ENCODE measurements at places on chromosomes 3 and 15. TPM values are rescaled to one million over a fixed set of nuclear protein-coding genes. Genes with fewer than 3 reads are reported as not detected.

The AMT gene
- polyA plus RNA-seq = 0.29 TPM

GRCh38 chr15:100863796-100864267 is 15.8 kb upstream of the ALDH1A3 start:
- no peak for DNase-seq

- no peak for DNase-seq
Measured at GRCh38 chr3:135383301-135383700, 582.2 kb upstream of the PPP2R3A start.

The SLC12A1 gene
- not detected for polyA plus RNA-seq

DNA sequence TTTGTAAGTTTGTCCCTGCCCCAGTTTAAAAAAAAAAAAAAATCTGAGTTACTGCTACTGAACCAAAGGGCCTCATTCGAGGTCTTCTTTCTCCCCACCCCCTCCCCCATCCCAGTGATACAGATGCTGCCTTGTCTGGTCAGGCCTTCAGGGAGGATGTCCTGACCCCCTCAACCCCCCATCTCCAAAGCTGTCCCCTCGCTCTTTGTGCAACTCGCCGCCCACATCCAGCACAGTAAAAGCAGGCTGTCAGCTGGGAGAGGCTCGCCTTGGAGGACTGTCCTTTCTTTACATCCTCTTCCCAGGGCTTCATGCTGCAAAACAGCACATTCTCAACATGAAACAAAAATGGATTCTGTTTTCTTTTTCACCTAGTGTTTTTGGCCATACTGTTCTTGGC is 133.4 kb downstream of the VGLL4 start:
- no peak for DNase-seq

The RSL24D1 gene
- polyA plus RNA-seq = 108 TPM

DNA sequence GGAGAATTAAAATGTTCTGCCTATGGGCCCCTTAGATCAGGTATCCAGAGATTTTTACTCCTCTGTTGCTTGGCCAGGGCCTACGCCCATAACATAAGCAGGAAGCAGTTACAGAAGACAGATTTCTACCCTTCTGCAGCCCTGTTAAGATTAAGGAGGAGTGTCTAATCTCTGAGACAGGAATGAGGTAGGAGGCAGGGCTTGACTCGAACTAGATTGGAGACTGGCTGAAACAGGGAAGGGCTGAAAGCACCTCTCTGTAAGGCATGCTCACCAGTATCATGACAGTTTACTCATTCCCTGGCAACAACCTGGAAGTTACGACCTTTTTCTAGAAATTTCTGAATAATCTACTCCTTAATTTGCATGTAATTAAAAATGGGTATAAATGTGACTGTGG is 16.7 kb downstream of the PLA2G4D start:
- no peak for DNase-seq

The TM4SF1 gene
- polyA plus RNA-seq = not detected

DNA sequence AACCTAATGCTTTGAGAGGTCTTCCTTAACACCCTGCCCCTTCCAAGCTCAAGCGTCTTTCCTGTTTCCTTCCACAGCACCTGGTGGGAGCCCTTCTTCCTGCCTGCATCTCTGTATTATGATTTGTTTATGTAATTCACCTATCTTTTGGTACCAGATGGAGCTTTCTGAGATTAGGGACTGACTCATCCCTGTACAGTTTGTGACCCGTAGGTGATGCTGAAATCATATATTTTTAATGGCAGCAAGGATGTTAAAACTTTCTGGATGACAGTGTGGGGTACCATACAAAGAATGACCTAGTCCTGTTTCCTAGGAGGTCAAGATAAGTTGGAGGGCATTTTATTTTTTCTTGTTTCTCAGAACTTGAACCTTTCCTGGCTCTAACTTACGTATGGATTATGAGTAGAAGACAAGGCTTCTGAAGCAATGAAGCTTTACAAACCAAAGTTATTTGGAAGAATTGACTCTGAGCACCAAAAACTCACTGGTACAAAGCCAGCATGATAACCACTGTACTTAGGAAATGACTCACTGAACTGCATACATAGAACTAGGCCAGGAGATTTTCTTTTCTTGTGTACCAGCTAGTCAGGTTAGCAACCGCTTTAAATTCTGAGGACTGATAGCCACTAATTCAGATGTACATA is 46.6 kb downstream of the HHLA2 start:
- no peak for DNase-seq

- DNase-seq = no peak
Measured at GRCh38 chr15:87099916-87100315, 1020.2 kb downstream of the AGBL1 start.

GRCh38 chr15:81183439-81183775 is 13.3 kb upstream of the IL16 start:
- DNase-seq = no peak

Measured in CD4-positive, CD25-positive, alpha-beta regulatory T cell (primary cell).